Stimulated activated CD4-positive, alpha-beta T cell treated with anti-CD3 and anti-CD28 coated beads, TNF-alpha, amount 100 ng/mL, for 1 hour (primary cell): ENCODE measurements at places on chromosomes 2 and 18.

- no peak for DNase-seq
These were observed 98.9 kb downstream of the RNF144A start for GRCh38 chr2:7016148-7016547.

GRCh38 chr2:175741164-175741563 lies 260.9 kb downstream of the LNPK start:
- DNase-seq, result no peak

GRCh38 chr2:121664086-121664485 lies 14.8 kb upstream of the CLASP1 start:
- no peak for DNase-seq

DNA sequence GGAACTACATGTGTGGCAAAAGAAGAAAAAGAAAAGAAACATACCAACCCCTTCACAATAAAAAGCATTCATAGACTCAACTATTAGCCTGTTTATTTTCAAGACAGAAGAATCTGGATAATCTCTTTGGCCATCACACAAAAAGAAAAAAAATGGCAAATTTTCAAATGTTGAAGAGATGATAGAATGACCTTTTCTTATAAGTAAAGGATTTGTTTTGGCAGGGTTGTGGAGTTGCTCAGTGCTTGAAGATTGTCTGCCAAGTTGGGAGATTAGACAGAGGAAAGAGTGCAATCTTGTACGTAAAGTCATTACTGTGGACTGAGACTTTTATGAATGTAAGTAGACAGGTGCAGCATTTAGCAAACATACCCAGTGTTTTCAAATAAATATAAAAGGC lies 18.5 kb upstream of the FAM171B start:
- DNase-seq, result no peak

GRCh38 chr2:219252570-219252899 lies 508 bp upstream of the TUBA4B start:
- no peak for DNase-seq

GRCh38 chr2:180554330-180554729 lies 426.1 kb upstream of the UBE2E3 start:
- no peak for DNase-seq

- no peak for DNase-seq
These were observed at the start of gene CSRNP3 for GRCh38 chr2:165469417-165469816. CSRNP3 (plus strand) TSS chr2:165469698; CDS start chr2:165595066, 125,368 bp downstream.
